ENCODE measurements at places on chromosomes 16 and 17.
A peak's percentile ranks its signal among the peaks of the same experiment; 100 is the strongest.

- DNase-seq: no peak
Measured at GRCh38 chr16:6557353-6558023, 775.2 kb upstream of the RBFOX1 start.

DNA sequence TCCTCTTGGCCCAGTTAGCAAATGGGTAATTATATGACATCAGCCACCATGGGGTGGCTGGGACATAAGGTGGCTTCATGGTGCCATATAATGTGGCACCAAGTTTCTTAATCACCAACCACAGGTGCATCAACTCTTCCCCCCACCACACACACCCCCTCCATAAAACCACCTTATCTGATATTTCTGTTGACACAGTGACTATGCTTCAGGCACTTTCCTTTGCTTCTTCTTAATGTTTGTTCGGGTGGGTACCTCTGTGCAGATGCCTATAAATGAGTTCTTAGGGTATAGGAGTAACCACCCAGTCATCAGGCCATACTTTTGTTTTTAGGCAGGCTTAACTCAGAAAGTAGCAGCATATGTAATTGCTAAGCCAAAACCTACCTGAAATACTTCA lies 29.5 kb downstream of the RNF43 start:
- DNase-seq: peak; percentile 32

- no peak for DNase-seq
Measured at GRCh38 chr17:5381542-5381941, 37.9 kb downstream of the NUP88 start.

DNA sequence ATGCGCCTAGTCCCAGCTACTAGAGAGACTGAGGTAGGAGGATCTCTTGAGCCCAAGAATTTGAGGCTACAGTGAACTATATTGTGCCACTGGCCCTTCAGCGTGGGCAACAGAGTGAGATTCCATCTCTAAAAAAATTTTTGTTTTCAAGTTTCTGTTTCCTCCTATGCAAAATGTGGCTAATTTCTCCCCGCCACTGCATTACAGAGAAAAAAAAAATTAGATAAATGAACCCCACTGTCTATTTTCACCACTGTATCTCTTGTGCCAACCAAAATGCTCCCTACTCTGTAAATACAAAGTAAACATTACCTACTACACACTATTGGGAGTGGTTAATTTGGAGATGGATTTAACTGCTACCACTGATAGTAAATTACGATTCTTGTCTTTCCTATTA lies 2.0 kb downstream of the MARF1 start:
- DNase-seq: no peak
